ENCODE measurements at places on chromosomes 6 and 20.

GRCh38 chr6:127404133-127404532 is 55.1 kb downstream of the KIAA0408 start:
- no peaks in the 10 kb centered on the region for H3K27me3 ChIP-seq
- H3K27ac ChIP-seq, result no peak overlapping the region
- no peaks in the 10 kb centered on the region for H3K4me1 ChIP-seq
- no peak overlapping the region for H3K4me3 ChIP-seq
- DNase-seq, result no peak
- H3K36me3 ChIP-seq, result no peaks in the 10 kb centered on the region

DNA sequence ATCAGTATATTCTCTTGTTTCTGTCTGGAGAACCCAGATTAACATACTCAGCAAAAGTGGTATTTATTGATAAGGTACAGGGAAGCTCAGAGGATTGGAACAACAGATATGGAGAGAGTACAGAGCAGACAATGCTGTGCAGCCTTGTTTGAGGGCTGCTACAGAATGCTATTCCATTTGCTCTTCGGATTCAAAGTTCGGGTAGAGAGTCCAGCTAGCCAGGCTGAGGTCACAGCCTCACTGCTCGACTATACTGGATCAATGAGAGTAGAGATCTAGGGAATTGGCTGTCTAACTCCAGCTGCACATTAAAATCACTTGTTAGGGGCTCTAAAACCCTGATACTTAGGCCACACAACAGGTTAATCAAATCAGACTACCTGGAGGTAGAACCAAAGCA is 200.1 kb upstream of the BTBD3 start:
- H3K36me3 ChIP-seq, result no peaks in the 10 kb centered on the region
- no peak overlapping the region for H3K4me3 ChIP-seq
- H3K27me3 ChIP-seq, result peaks cover 29% of the 10 kb centered on the region

DNA sequence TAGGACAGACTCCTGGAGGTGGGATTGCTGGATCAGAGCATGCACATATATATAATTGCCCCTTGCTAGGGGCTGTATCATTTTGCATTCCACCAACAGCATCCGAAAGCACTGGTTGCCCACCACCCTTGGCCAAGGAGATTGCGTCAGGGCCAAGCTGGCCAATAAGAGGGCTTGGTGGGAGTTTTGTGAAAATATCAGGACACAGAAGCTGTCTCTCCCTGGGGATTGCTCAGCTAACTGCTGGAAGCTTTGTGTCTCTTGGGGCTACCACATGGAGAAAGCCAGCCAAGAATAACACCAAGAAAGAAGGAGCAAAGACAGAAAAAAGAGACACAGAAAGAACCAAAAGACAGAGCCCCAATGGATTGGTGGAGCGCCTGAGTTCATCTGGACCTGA is 90.6 kb upstream of the RALGAPA2 start:
- H3K4me1 ChIP-seq, result no peaks in the 10 kb centered on the region
- no peak overlapping the region for H3K27ac ChIP-seq
- no peak for DNase-seq
- H3K27me3 ChIP-seq, result no peaks in the 10 kb centered on the region

DNA sequence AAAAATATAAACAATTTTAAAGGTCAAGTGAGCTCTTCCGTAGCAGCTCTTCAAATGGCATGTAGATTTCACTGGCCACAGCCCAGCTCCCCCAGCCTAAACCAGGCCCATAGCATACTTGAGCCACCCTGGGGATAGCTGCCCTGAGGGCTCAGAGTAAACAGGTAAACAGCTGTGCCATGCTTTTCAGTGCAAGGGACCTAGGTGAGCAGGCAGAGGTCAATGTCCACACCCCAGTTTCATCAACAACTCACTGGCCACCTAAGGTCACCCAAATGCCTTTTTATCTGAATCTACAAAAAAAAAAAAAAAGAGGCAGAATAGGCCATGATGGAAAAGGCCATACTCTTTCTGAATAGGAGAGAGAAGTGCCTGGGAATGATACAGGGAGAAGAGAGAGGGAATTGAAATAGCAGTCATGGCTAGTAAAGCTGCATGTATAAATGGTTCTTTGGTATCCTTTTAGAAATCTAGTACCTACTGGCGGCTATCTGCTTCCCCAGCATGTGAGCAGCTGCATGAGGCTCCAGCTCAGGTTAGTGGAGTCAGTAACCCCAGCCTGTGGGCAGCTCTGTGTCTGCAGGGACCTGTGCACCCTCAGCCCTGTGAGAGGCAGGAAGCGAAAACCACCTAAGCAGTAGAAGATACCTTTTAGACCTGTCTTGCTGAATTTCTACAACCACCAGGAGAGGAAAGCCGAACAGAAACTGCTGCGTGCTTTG is 77.0 kb downstream of the FOXA2 start:
- no peaks in the 10 kb centered on the region for H3K4me1 ChIP-seq
- no peak overlapping the region for H3K4me3 ChIP-seq
- DNase-seq, result no peak
- H3K27ac ChIP-seq, result no peak overlapping the region

DNA sequence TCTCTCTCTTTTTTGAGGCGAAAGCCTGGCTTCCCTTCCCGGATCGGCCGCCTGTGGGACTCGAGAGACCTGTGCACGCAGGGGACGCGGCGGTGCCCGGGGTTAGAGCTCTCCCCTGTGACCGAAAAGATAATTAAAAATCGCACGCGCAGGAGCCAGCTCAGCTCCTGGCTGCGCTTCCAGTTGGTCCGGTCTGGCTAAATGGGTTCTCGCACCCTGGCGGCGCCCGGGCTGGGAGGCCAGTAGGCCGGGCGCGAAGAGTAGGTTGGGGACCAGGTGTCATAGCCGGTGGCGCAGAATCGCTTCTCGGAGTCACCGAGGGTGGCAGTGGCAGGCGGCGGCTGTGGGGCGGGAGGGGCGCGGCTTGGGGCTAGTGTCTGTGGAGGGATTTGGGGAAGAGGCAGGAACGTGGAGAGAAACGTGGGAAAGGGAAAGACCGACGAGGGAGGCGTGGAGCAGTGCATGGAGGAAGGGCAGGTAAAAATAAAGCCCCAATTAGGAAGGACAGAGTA is 41.9 kb upstream of the SUPT3H start:
- H3K4me1 ChIP-seq, result peaks cover 34% of the 10 kb centered on the region
- H3K4me3 ChIP-seq, result peak overlapping the region; percentile 98
- no peak for DNase-seq
- H3K27me3 ChIP-seq, result no peaks in the 10 kb centered on the region

DNA sequence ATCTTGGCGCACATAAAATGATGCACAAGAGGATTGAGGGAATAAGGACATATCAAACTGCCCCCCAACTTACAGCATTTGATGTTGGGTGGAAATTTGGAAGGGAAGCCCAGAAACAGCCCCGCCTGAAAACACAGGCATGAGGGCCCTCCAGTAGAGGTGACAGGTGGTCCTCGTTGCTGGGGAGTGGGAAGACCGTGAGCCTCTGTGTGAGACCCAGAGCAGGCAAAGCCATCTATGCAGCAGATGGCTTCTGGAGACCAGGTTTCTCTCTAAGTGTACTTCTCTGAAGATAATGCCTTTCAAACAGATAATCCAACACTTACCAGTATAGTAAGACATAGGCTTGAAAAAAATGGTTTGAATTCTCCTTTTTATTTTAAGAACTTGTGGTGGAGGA is 132.2 kb upstream of the INSM1 start:
- H3K4me1 ChIP-seq, result no peaks in the 10 kb centered on the region
- no peak overlapping the region for H3K27ac ChIP-seq
- no peaks in the 10 kb centered on the region for H3K36me3 ChIP-seq
- no peak for DNase-seq
- peaks cover 13% of the 10 kb centered on the region for H3K27me3 ChIP-seq
- H3K4me3 ChIP-seq, result no peak overlapping the region

DNA sequence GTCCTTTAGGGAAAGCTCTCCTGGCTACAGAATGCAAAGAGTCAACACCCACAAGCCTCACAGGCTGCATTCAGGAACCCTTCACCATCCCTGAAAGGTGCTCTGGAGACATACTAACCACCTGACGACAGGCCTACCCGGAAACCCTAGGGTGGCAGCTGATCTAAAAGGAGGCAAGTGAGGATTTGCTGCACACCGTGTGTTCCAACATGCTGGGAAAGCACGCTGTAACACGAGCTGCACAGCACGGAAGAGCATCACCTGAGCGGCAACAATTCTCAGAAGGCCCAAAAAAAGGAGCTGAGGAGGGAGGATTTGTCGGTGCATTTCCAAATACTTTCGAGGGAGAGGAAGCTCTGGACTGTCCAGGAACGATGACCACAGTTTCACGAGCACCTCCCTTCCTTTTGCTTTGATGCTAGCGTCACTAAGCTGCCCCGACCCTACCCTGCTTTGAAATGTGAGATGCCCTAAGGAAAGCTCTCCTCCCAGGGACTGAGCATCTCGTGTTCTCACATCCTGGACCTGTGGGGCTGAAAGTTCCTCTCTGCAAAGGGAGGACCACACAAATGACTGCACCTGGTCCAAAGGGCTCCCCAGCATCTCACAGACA is 87.0 kb downstream of the PPP1R3G start:
- DNase-seq, result no peak
- no peaks in the 10 kb centered on the region for H3K36me3 ChIP-seq
- no peak overlapping the region for H3K4me3 ChIP-seq
- H3K4me1 ChIP-seq, result no peaks in the 10 kb centered on the region

DNA sequence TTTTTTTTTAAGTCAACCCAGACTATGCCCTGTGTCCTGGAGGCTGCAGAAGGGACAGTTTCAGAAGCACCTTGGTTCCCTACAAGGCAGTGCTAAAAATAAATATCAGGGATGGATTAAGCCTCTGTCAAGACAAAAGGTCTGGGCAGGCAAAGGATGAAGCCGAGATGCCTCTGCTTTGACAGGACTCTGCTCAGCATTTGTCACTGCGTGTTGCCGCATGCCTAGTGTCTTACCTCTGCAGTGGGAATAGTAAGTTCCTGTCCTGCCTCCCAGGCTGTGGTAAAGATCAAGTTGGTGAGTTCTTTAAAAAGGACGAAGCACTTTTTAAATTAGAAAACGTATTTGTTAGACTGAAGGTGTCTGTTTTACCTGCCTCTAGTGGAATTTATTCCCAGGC is 15.1 kb downstream of the AAR2 start:
- no peaks in the 10 kb centered on the region for H3K27me3 ChIP-seq
- no peak overlapping the region for H3K4me3 ChIP-seq
- no peak for DNase-seq
- no peaks in the 10 kb centered on the region for H3K4me1 ChIP-seq
- H3K36me3 ChIP-seq, result peaks cover 32% of the 10 kb centered on the region

- H3K4me1 ChIP-seq, result peaks cover 15% of the 10 kb centered on the region
- no peaks in the 10 kb centered on the region for H3K27me3 ChIP-seq
- H3K36me3 ChIP-seq, result no peaks in the 10 kb centered on the region
- H3K27ac ChIP-seq, result no peak overlapping the region
Measured at GRCh38 chr6:33586108-33586640, 6.1 kb upstream of the BAK1 start.

DNA sequence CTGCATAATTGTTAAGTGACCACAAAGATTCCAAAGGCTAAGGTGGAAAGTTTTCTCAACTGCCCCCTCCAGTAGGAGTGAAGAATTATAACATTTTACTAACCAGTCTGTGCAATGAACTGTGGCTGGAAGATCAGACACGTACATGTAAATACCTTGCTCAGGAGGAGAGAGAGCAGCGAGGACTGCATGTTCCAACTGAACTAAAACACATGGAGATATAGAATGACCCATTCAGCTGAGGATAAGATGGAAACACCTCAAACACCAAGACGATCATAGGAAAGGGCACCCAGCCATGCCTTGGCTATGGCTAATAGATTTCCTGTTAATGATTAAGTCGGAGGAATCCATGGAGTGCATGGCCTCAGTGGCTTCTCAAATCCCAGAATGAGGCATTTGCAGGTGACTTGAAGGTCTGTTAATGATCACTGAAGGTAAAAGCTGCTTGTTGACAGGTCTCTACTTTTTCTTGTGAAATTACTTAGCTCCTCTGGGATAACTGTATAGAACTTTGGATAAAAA is 875.6 kb downstream of the TFAP2A start:
- no peak overlapping the region for H3K27ac ChIP-seq
- DNase-seq, result no peak
- H3K4me3 ChIP-seq, result no peak overlapping the region
- no peaks in the 10 kb centered on the region for H3K36me3 ChIP-seq

- no peak for DNase-seq
- H3K36me3 ChIP-seq, result peaks cover 36% of the 10 kb centered on the region
- H3K4me1 ChIP-seq, result peaks cover 4% of the 10 kb centered on the region
- no peak overlapping the region for H3K27ac ChIP-seq
- no peaks in the 10 kb centered on the region for H3K27me3 ChIP-seq
Measured at GRCh38 chr6:149515494-149515893, 30.3 kb downstream of the PPIL4 start.

GRCh38 chr6:35014341-35014740 is 125.3 kb downstream of the ANKS1A start:
- H3K27me3 ChIP-seq, result no peaks in the 10 kb centered on the region
- no peak overlapping the region for H3K4me3 ChIP-seq
- H3K36me3 ChIP-seq, result no peaks in the 10 kb centered on the region
- peaks cover 42% of the 10 kb centered on the region for H3K4me1 ChIP-seq

GRCh38 chr20:39358052-39358451 is 395.9 kb downstream of the DHX35 start:
- H3K4me1 ChIP-seq, result no peaks in the 10 kb centered on the region
- no peaks in the 10 kb centered on the region for H3K27me3 ChIP-seq
- H3K27ac ChIP-seq, result no peak overlapping the region
- no peak overlapping the region for H3K4me3 ChIP-seq
- H3K36me3 ChIP-seq, result no peaks in the 10 kb centered on the region
- DNase-seq, result no peak

- no peaks in the 10 kb centered on the region for H3K36me3 ChIP-seq
- no peaks in the 10 kb centered on the region for H3K27me3 ChIP-seq
- DNase-seq, result no peak
- no peak overlapping the region for H3K27ac ChIP-seq
- no peaks in the 10 kb centered on the region for H3K4me1 ChIP-seq
Measured at GRCh38 chr6:7805850-7806214, 79.9 kb downstream of the BMP6 start.

DNA sequence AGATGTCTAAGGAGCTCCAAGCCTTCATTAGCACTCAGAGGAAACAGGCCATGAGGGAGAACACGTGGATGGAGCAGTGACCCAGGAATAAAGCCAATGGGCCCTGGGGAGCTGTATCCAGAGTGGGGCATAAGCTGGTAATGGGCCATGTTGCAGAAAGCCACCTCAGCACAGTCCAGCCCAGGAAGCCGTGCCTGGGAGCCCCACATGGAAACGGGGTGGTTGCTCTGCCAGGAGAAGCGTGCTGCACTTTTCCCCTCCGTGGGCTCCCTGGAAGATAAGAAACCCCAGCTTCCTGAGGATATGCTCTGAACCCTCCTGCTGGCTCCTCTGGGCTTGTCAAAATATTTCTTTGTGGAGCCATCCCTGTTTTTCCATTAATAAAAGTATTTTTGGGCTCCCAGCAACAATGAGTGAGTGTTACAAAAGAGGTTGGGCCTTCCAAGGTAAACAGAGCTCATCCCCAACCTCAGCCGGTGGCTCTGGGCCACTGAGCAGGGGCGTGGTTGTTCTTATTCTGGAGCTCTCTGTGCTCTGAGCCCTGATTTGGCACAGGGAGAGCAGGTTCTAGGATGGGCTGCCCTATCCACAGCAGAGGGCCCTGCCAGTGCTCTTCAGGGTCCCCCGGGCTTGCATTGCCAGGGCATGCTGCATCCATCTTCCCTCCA is 31.2 kb upstream of the NFATC2 start:
- H3K4me1 ChIP-seq, result peaks cover 8% of the 10 kb centered on the region
- H3K36me3 ChIP-seq, result no peaks in the 10 kb centered on the region
- H3K4me3 ChIP-seq, result no peak overlapping the region

GRCh38 chr20:5504061-5504739 is 187.4 kb upstream of the PROKR2 start:
- H3K27ac ChIP-seq, result no peak overlapping the region
- no peaks in the 10 kb centered on the region for H3K4me1 ChIP-seq
- H3K4me3 ChIP-seq, result peak overlapping the region; percentile 78
- DNase-seq, result peak; percentile 75
- H3K36me3 ChIP-seq, result no peaks in the 10 kb centered on the region
- H3K27me3 ChIP-seq, result no peaks in the 10 kb centered on the region

- H3K36me3 ChIP-seq, result no peaks in the 10 kb centered on the region
- H3K4me3 ChIP-seq, result peak overlapping the region; percentile 94
- no peaks in the 10 kb centered on the region for H3K27me3 ChIP-seq
- peak overlapping the region; percentile 85 for H3K27ac ChIP-seq
- H3K4me1 ChIP-seq, result peaks cover 30% of the 10 kb centered on the region
Measured at GRCh38 chr6:43076464-43077332, 584 bp downstream of the PTK7 start.
